AG09309 (cell line): ENCODE measurements at places on chromosomes 7 and 10.

GRCh38 chr10:11578802-11579255, 32.6 kb downstream of the USP6NL start:
- no peak for DNase-seq

DNA sequence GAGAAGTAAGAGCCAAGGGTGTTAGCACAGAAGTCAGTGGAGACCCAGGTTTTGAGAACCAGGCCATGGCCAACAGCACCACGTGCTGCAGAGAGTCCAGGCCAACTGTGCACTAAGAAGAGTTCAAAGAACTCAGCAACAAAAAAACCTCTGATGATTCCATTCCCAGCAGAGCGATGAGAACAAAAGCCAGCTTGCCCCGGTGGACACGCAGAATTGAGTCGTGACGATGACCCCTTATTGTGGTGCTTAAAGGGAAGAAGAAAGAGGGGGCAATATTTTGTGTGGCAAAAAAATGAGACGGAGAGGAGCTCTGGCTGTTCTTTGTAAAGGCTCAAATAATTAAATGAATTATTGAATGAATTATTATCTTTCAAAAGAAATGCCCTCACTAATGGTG, 468.3 kb upstream of the AUTS2 start:
- DNase-seq, result no peak

- DNase-seq, result no peak
Observed at GRCh38 chr7:6244021-6244420, 28.4 kb downstream of the CYTH3 start.

DNA sequence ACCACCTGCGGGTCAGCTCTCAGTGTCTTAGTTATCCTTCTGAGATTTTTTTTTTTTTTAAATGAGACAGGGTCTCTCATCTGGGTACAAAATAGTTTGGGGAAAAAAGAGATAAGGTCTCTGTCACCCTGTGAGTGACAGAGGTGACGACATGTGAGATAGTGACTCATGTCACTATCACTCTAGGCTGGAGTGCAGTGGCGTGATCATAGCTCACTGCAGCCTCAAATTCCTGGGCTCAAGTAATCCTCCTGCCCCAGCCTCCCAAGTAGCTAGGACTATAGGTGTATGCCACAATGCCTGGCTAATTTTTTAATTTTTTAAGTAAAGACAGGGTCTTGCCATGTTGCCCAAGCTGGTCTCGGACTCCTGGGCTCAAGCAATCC, 10.4 kb downstream of the BLVRA start:
- DNase-seq, result no peak
